ENCODE measurements at places on chromosomes 1 and 21. TPM values are rescaled to one million over a fixed set of nuclear protein-coding genes. Genes with fewer than 3 reads are reported as not detected.

The ARHGEF10L gene
- total RNA-seq: 5.0 TPM

DNA sequence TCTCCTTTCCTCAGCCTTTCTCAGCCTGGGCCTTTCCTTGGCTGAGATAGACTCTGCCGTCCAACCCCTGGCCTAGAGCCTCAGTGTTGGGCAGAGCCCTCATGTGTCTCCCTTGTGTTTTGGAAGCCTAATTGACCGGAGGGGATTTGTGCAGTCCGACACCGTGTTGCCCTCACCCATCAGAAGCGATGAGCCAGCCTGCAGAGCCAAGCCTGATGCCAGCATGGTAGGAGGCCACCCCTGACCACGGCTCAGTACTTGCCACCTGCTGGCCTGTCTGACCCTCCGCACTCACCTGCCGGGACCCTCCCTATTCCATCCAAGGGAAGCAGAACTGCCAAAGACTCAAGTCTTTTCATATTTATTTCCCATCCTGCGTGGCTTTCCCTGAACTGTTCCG, 9.3 kb upstream of the SFN start:
- DNase-seq: no peak

The CCDC24 gene
- total RNA-seq: 1.4 TPM

The TDRD10 gene
- total RNA-seq: not detected
